DMS79 treated with DMSO at 0.1 percent for 48 hours (cell line): ENCODE measurements at places on chromosomes 6 and 20.

DNA sequence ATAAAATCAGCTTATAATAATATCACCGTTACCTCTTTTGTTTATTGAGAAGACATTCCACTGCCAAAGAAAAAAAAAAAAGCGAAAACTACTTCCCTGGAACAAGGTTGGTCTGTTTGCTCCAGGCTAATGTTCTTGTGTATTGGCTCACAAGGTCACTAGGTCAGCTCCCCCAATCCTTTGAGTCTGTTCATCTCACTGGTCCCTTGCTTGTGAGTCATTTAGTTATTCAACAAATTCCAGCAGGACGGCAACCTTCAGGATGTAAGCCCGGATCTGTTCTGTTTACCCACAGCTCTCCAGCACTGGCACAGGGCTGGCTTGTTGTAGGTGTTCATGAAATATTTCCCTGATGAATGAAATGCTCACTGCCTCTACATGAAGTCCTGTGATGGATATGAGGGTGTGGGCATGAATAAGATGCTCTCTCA, 3.3 kb downstream of the ARHGAP40 start:
- DNase-seq, result no peak

GRCh38 chr6:133184798-133185372, 56.3 kb upstream of the EYA4 start:
- no peak for DNase-seq

DNA sequence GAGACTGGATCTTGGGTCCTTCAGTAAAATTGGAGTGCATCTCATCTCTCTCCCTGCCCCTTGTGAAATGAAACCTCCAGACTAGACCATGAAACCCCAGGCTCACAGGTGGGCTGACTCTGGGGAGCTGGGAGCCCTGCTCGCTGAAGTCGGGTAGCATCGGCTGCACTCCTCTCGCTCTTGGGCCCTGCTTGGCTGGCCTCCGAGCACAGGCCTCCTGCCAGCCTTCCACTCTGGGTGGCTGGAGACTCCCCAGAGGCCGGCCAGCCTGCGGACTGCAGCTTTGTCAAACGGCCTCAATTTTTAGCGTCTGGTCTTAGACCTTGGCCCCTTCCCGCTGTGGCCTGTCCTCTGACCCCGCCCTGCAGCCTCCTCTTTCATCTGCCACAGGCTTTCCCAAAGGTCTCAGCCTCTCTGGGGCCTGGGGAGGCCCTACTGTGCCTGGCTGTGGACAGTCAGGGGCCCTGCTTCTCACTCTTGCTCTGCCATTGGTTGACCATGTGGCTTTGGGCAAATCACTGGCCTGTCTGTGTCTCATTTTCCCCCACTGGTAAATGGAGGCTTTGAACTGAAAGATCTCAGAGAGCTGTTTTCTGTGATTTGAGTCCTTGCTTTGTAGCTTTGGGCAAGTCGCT, 45.1 kb downstream of the SRC start:
- DNase-seq, result no peak

- no peak for DNase-seq
Observed at GRCh38 chr6:156413154-156413553, 364.0 kb upstream of the ARID1B start.

DNA sequence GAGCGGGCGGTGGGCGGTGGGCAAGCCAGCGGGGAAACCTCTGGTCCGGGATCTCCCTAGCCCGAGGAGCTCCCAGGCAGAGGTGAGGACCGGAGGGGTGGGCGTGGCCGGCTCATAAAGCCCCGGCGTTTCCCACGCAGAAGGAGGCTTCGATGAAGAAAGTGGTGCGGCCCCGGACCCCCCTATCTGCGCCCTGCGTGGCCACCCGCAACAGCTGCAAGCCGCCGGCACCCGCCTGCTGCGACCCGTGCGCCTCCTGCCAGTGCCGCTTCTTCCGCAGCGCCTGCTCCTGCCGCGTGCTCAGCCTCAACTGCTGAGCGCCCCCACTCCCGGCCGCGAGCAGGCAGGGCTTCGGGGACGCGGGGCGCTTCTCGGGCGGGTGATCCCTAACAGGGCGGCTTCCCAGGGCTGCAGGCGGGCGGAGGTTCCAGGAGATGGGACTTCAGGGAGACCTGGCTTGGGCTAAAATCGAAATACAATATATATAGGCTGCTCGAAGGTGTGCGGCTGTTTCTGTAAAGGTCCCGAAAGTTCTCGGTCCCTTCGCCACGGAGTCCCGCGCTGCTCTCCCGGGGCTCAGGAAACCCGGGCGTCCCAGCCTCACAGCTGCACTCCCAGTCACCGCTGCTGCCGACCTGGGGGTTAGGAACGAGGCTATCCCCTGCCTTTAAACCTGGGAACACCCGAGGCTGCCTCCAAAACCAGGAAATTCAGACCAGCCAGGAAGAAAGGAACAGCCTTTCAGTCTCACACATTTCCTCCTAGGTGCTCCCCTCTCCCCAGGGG, 27.8 kb downstream of the ASIP start:
- DNase-seq, result no peak

GRCh38 chr20:19672498-19672897, 85.6 kb upstream of the RIN2 start:
- DNase-seq, result no peak

DNA sequence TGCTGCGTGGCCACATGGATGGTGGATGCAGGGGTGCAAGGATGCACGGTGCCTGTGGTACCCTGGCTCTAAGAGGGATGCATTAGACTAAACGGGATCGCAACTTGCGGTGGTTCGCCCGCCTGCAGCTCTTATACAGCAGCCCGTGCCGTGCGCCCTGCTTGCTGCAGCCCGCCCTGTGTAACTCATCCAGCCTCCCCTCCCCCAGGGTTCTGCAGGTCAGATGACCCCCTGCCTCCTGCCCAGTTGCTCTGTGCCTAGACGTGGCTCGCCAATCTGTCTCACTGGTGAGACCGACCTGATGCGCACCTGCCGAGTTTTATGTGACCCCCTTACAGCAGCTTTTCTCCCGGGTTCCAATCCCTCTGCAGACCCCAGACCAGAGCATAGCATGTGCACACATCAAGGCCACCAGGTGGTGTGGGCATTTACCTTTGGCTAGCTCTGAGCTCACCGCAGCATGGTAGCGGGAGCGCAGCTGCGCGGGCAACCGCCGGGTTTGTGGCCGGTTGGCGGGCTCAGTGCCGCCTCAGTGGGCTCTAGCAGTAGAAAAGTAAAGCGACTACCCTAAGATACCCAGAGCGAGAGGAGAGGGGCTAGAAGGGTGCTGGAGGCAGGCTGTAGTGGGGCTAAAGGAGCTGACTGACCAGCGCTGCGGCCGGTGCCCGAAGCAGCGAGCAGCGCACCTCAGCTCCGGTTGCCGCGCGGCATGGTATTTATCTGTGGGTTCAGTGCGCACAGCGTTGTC, 693 bp upstream of the GNAS-AS1 start:
- no peak for DNase-seq

GRCh38 chr20:63493563-63494020, 5.3 kb downstream of the EEF1A2 start:
- no peak for DNase-seq

DNA sequence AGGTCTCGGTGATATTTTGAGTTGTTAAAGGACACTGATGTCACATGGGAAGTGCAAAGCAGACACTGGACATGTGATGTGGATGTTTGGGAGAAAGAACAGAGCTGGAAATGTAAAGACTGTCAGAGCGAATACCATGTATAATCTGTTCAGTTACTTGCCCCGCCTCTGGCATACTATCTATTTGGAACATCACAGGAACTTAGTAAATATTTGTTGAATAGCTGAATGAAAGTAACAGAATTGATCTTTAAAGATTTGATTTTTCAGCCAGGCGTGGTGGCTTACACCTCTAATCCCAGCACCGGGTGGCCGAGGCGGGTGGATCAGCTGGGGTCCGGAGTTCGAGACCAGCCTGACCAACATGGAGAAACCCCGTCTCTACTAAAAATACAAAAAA, 13.8 kb upstream of the NHLRC1 start:
- DNase-seq, result no peak

GRCh38 chr6:41791984-41792383, 4.5 kb downstream of the TOMM6 start:
- DNase-seq, result no peak

GRCh38 chr20:41076776-41077175, 48.2 kb downstream of the TOP1 start:
- DNase-seq, result no peak

DNA sequence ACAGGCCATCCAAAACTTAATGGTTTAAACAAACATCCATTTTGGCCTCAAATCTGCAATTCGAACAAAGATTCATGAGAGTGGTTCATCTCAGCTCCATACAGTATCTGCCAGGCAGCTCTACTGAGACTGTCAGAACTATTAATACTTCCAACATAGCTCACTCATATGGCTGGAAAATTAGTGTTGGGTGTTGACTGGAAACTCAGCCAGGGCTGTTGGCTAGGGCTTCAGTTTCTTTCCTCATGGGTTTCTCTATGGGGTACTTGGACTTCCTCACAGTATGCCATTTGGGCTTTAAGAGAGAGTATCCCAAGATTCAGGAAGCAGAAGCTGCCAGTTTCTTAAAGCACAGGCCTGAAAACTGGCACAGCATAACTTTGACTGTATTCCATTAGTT, 240.3 kb downstream of the TPBG start:
- DNase-seq, result no peak

- DNase-seq, result no peak
Observed at GRCh38 chr6:2225422-2226392, 19.7 kb downstream of the GMDS start.

GRCh38 chr20:48898210-48898609, 23.3 kb upstream of the ARFGEF2 start:
- no peak for DNase-seq

DNA sequence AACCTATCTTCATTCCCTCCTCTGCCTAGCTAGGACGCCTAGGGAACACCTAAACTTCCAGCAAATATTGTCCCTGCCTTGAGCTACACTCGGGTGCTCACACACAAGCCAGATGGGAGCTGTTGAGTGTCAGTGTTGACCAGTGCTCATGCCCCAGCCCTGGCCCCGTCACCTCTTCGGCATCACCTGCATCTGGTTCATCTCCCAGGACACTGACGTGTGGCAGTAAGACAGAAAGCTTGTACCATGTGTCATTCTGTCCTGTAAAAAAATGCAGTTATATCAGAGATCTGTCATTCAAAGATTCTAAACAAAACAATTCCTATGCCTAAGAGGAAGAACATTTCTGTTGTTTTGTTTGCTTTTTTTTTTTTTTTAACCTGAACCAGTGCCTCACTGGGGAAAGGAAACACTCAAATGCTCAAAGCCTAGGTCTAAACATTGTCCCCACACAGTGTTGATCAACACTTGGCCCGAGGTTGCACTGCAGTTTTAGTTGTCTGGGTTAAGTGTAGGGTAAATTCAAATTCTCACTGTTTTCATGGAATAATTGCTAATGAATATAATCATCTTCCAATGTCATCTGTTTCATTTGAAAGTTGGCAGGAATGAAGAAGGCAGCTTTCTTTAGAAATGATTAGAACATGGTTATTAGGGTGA, 102.7 kb upstream of the SASH1 start:
- DNase-seq, result no peak

GRCh38 chr6:16209539-16209938, 28.8 kb upstream of the GMPR start:
- DNase-seq, result no peak

GRCh38 chr6:88760091-88760490, 203.3 kb downstream of the RNGTT start:
- no peak for DNase-seq

GRCh38 chr20:63549679-63550282, 2.2 kb upstream of the SRMS start:
- DNase-seq, result no peak

DNA sequence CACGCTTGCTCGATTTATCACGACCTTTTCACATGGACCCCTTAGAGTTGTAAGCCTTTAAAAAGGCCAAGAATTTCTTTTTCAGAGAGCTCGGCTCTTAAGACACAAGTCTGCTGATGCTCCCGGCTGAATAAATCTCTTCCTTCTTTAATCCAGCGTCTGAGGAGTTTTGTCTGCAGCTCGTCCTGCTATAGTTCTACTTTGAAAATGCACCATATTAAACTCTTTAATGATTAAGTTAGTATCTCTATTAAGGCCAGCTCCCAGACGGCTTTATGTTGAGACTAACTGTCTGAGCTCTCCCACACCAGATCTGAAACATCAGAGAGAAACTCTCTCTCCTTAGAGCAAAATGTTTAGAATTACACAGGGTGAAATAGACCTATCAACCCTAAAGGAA, 18.0 kb upstream of the GSTA3 start:
- DNase-seq, result no peak
